ENCODE measurements at places on chromosomes 12 and 14.

- DNase-seq: no peak
Observed at GRCh38 chr12:94983321-94983720, 20.2 kb downstream of the NDUFA12 start.

DNA sequence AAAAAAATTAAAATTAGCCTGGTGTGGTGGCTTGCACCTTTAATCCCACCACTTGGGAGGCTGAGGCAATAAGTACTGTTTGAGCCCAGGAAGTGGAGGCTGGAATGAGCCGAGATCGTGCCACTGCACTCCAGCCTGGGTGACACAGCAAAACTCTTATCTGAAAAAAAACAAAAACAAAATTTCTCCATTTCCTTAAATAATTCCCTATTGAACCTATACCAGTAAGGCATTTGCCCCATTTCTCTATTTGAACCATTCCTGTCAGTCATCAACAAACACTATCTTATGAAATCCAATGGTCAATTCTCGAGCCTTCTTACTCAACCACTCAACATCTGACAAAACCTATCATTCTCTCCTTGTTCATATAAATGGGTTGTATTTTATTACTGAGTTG, 14.7 kb downstream of the SLC2A14 start:
- no peak for DNase-seq

DNA sequence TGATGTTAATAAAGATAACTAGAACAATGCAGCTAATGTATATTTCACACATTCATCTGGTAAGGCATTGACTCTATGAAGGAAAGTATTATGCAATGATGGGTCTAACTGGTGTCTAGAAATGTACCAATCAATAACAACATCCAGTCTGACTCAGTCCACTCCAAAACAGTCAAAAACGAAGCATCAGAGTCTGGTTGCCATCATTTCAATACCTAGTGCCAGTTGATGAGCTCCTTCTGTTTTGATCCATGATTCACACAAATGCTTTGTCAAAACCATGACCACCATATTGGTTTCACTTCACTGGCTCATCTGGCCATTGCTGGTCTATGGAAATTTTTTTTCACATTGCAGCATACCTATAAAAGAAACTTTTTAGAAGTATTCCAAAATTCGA, 747.2 kb upstream of the TMEM132C start:
- DNase-seq: no peak

GRCh38 chr12:116538076-116538591, 21.0 kb upstream of the MAP1LC3B2 start:
- no peak for DNase-seq

- no peak for DNase-seq
Observed at GRCh38 chr12:87618199-87618598, 411.0 kb downstream of the C12orf50 start.

DNA sequence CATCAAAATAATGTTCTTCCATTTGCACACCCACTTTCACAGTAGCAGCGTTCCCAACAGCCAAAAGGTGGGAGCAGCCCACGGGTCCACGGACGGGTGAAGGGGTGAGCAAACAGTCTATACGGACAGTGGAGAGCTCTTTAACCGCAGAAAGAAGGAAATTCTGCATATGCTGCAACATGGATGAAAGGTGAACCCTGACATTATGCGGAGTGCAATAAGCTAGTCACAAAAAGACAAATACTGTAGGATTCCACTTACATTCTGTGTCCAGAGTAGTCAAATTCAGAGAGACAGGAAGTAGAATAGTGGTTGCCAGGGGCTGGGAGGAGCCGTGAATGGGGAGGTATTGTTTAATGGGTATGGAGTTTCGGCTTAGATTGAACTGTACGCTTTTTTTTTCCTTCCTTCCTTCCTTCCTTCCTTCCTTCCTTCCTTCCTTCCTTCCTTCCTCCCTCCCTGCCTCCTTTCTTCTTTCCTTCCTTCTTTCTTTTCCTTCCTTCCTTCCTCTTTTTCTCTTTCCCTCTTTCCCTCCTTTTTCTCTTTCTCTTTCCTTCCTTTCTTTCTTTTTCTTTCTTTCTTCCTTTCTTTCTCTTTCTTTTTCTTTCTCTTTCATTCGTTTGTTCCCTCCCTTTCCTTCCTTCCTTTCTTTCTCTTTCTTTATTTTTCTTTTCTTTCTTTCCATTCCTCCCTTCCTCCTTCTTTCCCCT, 15.8 kb upstream of the ANKRD9 start:
- peak; percentile 52 for DNase-seq

- DNase-seq: no peak
Observed at GRCh38 chr14:89730687-89731086, 223.8 kb downstream of the EFCAB11 start.

DNA sequence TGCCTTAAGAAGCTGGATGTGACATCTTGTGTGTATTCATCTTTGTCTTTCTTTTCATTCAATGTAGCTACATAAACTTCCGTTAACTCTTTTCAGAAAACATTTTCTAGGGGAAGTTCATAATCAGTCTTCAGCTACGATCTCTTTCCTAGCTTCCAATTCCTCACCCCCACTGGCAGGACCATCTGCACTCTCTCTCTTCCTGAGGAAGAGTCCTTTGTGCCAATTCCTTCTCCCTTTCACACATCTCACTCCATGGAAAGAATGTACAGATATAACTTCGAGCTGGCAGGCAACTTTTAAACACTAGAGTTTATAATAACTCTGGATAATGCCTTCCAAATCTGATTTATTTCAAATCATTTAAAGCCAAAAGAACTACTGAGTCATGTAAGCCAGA, 495.7 kb downstream of the GALC start:
- DNase-seq: no peak

GRCh38 chr14:104363891-104364760, 215.4 kb upstream of the C14orf180 start:
- DNase-seq: no peak

- DNase-seq: no peak
Observed at GRCh38 chr14:59310633-59311032, 122.2 kb downstream of the DAAM1 start.

GRCh38 chr14:44956866-44957265, 4.9 kb downstream of the KLHL28 start:
- no peak for DNase-seq

DNA sequence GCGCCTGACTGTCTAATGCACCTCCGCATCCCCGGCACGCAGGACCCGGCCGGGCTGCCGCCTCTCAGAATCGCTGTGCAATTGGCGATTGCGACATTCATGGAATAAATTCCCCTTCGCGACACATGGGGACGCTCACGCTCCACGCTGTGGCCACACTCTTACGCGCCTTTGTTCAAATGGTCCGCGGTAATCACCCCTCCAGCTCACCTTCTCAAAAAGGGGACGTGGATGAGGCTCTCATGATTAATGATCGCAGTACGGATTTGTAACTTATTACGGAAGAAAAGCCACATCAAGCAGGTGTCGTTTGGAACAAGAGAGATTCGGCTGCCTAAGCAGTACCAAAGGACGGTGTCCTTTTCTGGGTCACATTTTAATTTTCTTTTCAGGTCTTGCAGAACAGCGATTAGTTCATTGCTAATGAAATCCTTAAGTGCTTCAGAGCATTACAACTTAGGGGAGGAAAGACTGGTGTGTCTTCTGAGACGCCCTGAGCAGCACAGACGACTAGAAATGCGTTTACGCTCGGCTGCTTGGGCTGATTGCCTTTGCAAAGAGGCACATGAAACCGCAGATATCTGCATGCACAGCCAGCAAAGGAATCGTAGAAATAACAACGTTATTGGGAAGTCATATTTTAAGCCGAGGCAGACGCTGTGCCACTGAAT, 37.3 kb upstream of the ADGRD1 start:
- peak; percentile 74 for DNase-seq

DNA sequence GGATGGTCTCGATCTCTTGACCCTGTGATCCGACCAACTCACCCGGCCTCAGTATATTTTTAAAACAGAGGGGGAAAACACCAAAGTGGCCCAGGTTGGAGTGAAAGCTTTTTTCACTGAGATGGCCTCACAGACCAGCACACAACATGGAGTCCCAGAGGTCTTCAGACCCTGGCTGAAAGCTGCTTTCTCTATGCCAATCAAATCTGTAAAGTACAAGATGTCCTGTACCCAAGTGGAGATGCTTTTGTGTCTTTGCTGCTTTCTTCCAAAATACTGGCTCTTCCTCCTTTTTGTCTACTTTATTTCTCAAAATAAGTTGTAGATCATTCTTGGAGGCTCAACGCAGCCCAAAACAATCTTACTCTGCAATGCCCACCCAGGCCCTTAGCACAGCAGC, 214.8 kb downstream of the MED13L start:
- DNase-seq: no peak

- DNase-seq: no peak
Observed at GRCh38 chr12:90729736-90730135, 225.2 kb downstream of the CCER1 start.

DNA sequence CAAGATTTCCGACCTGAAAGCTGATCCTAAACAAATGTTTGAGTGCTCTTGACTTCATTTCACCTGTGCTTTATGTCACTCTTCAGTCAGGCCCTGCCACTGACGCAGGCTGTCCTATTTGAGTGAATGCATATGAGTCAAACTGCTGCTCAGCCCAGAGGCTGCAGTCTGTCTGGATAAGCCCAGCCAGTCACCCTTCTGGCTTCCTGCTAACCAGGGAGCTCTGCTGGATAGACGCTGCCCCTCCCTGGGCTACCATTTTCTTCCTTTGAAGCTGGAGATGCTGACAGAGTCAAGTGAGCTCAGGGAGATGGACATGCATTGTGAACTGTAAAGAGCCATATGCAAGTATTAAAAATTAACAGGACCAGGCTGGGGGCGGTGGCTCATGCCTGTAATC, 5.1 kb upstream of the TUNAR start:
- no peak for DNase-seq

DNA sequence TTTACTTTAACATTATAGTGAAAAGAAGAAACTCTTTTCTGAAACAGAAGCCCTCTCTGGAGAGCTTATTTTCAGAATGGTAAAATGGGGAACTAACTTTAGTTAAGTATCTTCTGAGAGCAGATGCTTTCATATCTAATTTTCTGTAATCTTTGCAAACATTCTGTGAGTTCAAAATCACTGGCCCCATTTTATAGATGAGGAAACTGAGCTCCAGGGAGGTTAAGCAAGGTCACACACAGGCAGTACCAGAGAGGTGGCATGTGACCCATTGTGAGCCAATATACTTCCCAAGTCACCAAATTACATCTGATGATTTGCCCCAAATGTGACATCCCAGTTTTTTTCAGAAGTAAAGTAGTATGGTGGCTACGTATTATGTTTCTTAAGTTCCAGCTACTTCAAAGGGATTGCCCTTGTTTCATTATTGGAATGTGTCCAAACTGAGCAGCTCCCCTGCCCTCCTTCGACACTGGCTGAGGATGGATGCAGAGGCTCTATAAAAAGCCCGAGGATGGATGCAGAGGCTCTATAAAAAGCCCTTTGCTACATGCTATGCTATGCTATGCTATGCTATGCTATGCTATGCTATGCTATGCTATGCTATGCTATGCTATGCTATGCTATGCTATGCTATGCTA, 36.2 kb upstream of the NUDT4 start:
- DNase-seq: no peak

- no peak for DNase-seq
Observed at GRCh38 chr12:93333054-93333453, 44.7 kb upstream of the NUDT4 start.

- DNase-seq: no peak
Observed at GRCh38 chr14:92759679-92760523, 11.5 kb upstream of the LGMN start.

GRCh38 chr12:3913278-3913677, 40.1 kb upstream of the PARP11 start:
- DNase-seq: no peak

GRCh38 chr14:76304536-76305267, 71.2 kb upstream of the ESRRB start:
- DNase-seq: no peak

GRCh38 chr12:55707219-55707671, 459 bp downstream of the ITGA7 start:
- DNase-seq: no peak

GRCh38 chr12:55925870-55926737, 1.6 kb downstream of the PYM1 start:
- no peak for DNase-seq

GRCh38 chr12:42076976-42077375, 67.7 kb downstream of the GXYLT1 start:
- no peak for DNase-seq

DNA sequence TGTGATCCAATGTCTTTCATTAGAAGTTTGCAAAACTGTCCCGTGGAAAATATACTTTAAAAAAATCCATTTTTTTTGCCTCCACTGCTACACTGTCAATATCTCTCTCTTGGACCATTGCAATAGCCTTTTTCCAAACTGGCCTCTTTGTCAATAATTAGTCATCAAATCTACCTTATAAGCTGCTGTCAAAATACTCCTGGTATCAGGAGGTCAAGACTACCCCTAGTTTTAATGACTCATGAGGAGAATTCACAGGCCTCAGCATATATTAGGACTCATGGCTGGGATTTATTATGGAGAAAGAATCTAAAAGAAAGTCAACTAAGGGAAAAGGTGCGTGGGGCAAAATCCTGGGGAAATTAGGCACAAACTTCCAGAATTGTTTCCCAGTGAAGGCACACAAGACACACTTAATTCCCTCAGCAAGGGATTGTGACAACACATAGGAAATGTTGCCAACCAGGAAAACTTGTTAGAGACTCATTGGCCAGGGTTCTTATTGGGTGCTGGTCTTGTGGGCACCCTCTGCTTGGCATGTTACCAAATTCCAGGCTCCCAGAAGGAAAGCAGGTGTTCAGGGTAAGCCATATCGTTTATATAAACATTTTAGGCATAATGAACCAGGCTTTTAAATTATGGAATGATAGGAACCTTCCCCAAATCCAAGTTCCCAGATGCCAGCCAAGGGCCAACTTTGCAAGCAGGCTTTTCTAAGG, 56.1 kb downstream of the TMEM117 start:
- no peak for DNase-seq

DNA sequence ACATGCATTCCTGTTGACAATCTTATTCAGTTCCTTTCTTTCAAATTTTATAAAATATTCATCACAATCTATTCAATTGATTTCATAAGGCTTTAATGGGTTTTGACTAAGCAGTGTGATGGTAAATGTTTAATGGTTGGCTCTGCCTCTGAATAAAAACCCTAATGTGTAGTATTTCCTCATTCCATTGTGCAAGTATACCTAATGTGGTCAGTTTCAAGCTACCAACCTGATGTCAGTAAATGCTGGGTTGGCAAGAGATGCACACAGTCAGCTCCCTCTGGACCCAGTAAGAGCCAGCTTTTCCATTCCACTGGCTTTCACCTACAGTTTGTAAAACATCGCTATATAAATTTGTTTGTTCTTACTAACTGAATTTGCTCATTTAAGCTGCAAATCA, 53.9 kb downstream of the METTL25 start:
- DNase-seq: no peak

- no peak for DNase-seq
Observed at GRCh38 chr12:106112145-106112821, 26.5 kb downstream of the NUAK1 start.

Measured in GM03348 (cell line).